ENCODE measurements at places on chromosomes 12 and 14.

- DNase-seq = peak; percentile 51
Measured at GRCh38 chr12:104482113-104482512, 25.4 kb downstream of the CHST11 start.

DNA sequence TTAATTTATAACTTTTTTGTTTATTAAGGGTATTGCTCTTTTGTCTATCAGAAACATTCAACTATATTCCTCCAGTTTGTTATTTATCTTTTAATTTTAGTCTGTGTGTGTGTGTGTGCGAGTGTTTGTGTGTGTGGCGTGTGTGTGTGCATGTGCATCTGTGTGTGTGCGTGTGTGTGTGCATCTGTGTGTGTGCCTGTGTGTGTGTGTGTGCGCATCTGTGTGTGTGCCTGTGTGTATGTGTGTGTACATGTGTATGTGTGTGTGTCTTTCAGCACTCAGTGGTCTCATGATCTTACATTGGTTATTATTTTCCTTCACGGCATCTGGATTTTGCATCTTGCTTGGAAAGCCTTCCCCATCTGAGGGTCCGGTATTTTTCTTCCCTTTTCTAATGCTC is 281.1 kb upstream of the RTL1 start:
- DNase-seq = no peak

DNA sequence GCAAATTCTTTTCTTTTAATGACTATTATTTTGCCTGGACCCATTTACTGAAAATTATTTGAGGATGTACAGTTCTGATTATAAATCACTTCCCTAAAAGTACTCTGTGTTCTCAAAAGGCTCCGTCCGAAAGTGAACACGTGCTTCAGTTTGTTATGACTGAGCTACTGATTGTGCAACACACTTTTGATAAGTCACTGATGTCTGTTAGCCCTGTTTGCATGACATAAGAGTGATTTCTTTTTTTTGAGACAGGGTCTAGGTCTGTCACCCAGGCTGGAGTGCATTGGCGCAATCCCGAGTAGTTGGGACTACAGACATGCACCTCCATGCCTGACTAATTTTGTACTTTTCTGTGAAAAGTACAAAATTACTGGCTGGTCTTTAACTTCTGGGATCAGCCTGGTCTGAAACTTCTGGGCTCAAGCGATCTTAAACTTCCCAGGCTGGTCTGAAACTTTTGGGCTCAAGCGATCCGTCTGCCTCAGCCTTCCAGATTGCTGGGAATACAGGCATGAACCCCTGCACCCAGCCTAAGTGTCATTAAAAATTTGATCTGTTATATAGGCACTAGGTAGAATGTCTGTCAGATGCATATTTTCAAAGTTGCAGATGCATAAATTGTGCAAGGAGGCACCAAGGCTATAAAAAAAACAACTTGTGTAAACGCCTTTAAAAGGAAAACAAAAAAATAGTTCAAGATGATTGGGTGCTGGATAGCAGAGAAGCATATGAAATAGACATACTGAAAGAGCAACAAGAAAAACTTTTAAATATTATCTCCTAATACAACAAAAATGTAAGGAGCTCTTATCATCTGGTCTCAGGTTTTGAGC is 111.5 kb downstream of the SRGAP1 start:
- DNase-seq = no peak

DNA sequence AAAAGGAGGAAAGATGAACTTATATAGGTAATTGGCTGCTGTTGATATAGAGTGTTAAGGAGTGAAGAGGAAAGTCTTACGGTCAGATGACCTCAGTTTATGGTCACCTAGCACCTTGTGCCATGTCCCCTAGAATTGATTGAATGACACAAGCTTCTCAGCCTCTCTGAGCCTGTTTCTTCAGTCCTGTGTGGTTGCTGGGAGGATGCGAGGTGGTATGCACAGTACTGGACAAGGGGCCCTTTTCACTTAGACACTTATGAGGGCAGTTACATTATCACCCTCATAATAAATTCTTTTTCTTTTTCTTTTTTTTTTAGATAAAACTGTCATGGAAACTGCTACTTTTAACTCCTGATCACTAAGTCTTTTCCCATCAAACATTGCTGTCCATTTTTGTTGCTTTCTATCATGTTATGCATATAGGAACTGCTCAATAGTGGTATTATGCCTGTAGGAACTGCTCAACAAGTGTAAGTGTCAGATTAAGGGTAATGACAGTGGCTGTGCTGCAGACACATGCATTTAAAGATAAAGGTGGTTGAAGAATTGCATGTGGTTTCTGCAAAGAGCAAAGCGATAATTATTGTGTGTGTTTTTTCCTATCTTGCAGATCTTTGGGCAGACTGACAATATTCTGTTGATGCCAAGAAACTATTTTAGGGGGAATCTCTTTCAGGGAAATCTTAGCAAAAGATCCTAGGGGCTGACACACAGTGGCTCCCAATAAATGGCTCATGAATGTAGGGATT is 11.6 kb downstream of the ANO6 start:
- no peak for DNase-seq

DNA sequence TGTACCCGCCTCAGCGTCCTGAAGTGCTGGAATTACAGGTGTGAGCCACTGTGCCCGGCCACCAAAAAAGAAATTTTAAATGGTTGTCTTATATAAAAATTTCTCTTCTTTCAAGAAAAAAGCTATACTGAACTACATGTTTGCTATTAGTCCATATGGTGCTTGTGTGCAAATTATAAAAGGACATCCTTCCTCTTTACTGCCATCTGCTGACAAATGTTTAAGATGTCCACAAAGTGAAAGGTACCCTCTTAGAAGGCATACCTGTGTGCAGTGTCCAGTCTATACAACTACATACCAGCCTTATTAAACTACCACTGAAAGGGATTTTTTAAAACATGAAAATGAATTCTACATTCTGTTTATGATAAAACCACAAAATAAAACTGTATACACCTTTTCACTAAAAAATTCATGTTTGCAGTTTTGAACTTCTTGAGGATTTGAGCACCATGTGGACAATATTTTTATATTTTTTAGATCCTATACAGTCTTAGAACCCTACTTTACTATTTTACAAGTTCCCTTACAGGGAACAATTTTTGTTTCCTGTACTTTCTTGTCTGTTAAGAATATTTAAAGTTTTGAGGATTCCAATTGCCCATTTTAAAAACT is 32.8 kb upstream of the TOMM20L start:
- DNase-seq = no peak

Data from CD8-positive, alpha-beta T cell (primary cell).